Suppressor macrophage (primary cell): ENCODE measurements at places on chromosomes 13 and 19.

DNA sequence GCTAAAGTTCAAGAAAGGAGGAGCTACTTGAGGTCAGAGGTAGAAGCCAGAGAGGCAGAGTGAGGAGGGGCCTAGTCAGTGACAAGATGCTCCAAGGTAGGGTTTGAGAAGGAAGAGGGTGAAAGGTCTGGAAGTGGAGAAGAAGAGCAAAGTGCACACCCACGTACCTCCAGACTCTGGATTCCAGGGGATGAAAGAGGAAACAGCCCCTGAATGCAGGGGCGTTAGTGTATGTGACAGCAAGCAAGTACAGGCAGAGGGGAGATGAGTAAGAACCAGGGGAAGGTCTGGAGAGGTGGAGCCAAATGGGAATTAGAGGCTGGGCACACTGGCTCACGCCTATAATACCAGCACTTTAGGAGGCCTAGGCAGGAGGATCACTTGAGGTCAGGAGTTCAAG, 8.7 kb downstream of the RPS28 start:
- peak; percentile 64 for DNase-seq

GRCh38 chr19:49387936-49388372, at the start of gene KASH5:
Gene KASH5 (plus strand): TSS chr19:49388249. CDS start chr19:49390884, 2,635 bp downstream.
- peak; percentile 85 for DNase-seq

GRCh38 chr19:1087813-1088415, 7.3 kb downstream of the POLR2E start:
- DNase-seq, result peak; percentile 97

- no peak for DNase-seq
These were observed 2.5 kb upstream of the TMEM190 start for GRCh38 chr19:55373993-55374757.

DNA sequence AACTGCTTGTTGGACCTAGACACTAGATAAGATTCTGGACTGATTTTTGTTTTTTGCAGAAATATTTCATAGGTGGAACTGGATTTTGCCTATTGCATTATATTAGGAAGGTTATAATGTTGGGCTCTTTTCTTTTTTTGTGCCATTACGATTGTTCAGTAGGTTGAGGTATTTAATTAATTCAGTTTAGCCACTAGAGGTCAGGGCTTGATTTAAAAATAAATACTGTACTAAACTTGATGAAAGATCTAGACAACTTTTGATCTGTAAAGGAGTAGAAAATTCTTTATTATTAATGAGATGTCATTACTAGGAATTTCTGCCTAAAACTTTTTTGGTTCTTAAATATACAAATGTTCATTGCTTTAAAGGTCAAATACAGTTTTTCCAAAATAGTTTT, 15.2 kb upstream of the SUPT20H start:
- peak; percentile 54 for DNase-seq

- DNase-seq, result no peak
These were observed 84.4 kb downstream of the DPY19L3 start for GRCh38 chr19:32489971-32490370.

GRCh38 chr19:57047743-57048142, 72.0 kb upstream of the USP29 start:
- no peak for DNase-seq

DNA sequence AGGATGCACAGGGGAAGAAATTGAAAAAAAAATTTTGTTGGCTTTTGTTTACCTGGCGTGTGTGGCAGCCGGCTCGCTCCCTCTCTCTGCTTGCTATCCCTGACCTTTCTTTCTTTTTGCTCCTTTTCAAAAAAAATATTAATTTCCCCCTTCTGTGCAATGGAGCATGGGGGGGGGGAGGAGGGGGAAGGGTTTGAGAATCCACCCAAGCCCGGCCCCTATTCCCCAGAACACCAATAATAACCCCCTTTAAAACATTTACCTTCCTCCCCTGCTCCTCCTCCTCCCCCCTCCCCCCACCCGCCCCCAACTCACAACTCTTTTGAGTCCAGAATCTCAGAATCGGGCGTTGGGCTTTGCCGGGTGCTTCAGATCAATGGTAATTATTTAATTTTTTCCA, 28.4 kb downstream of the NFIX start:
- no peak for DNase-seq

- DNase-seq, result no peak
These were observed 457.9 kb downstream of the FOXO1 start for GRCh38 chr13:40208517-40208916.

GRCh38 chr13:51945149-51945548, 66.1 kb downstream of the ATP7B start:
- DNase-seq, result no peak

- no peak for DNase-seq
These were observed 225.4 kb downstream of the KLF12 start for GRCh38 chr13:73908809-73909208.

DNA sequence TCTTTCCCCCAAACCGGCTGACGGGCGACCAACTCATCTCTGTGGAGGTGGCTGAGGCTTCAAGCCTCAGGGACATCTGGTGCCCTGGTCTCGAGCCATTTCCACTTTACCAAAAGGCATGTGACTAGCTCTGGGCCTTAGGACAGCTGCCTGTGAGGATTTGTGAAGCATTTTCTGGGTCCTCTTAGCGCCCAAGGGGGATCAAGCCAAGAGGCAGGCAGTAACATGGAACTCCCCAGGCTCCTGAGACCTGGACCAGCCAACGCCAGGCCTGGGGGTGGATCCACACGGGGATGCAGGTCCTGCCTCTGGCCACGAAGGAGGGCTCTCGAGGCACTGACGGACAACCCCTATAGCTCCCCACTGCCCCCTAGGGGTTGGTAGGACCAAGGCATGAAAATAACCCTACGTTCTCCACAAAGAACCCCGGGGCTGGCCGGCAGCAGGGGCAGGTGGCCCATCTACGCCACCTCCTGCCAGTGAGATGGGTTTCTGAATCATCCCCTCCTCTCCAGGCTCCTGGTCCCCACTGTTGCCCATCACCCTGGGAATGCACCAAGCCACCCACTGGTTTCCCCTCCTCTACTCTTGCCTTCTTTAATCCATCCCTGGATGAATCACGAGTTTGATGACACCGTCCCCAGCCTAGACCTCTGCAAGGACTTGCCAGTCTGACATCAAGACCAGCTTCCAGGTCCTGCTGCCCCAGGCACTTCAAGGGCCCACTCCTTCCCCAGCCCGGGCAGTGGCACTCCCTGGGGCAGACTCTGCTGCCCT, 7.0 kb upstream of the MYDGF start:
- no peak for DNase-seq

GRCh38 chr13:101489643-101490405, 37.3 kb downstream of the ITGBL1 start:
- DNase-seq, result no peak

DNA sequence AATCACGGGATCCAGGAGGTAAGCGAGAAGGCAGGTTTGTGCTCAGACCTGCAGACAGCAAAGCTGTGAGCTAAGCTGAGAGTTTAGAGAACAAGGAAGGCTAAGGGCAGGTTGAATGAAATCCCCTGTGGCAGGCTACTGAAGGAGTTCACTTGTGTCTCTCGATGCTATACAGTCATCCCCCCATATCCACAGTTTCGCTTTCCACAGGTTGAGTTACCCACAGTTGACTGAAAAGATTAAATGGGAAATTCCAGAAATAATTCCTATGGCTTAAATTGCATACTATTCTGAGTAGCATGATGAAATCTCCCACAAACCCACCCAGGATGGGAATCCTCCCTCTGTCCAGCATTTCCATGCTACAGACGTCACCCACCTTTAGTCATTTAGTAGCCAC, 49.6 kb downstream of the ABCC4 start:
- no peak for DNase-seq

GRCh38 chr19:56942756-56943155, 102.2 kb upstream of the PEG3 start:
- peak; percentile 11 for DNase-seq

- DNase-seq, result no peak
These were observed 44.8 kb upstream of the FLT1 start for GRCh38 chr13:28539625-28540286.

DNA sequence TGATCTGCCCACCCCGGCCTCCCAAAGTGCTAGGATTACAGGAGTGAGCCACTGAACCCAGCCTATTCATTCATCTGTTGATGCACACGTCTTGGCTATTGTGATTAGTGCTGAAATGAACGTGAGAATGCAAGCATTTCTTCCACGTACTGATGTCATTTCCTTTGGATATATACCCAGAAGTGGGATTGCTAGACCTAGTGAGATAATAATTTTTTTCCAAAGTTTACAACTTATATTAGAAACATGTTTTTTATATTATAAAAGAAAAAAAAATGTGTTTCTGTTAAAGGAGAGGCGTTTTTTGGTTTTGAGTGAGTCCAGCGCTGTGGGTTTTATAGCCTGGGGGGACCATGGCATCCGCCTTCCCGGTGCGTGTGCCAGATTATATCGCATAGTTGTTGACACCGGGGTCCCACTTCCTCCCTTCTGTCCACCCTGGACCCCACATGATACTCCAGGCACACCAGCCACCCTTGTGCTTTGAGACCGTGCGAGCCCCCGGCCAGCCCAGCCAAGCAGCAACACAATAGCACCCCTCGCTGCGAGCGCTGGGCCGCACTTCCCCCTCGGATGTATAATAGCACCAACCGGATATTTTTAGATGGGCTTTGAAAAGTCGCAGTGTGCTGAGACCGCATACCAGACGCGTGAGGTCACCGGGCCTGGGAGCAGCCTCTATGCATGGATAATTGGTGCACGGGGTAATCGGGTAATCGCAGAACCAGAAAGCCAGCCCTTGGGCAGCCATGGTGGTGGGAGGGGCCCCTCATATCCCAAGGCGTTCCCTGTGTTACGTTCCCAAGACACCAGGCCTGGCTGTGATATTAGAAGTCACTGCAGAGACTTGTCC, 59.6 kb downstream of the MYO9B start:
- DNase-seq, result peak; percentile 91

GRCh38 chr13:98890186-98890585, 87.7 kb downstream of the DOCK9 start:
- peak; percentile 58 for DNase-seq

GRCh38 chr13:46613409-46614049, 60.6 kb downstream of the LRCH1 start:
- no peak for DNase-seq

GRCh38 chr13:32316501-32316900, 1.2 kb downstream of the BRCA2 start:
- no peak for DNase-seq

GRCh38 chr19:6693056-6693471, 23.1 kb upstream of the TNFSF14 start:
- DNase-seq, result no peak

GRCh38 chr13:23847497-23847896, 41.7 kb downstream of the MIPEP start:
- no peak for DNase-seq

DNA sequence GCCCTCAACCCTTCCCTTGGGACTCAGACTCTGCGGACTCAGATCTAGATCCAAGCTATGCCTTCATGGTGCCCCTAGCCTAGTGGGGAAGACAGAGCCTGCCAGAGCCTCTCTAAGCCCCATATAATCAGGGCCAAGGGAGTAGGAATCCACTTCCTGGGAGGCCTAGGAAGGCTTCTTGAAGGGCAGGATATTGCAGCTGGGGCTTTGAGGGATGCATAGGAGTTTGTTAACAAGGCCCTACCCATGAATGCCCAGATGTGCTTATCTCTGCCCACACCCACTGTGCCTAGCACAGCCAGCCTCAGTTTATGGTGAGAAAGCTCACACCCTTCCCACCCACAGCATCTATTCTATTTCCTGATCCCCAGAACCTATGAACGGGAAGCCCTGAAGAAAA, 11.3 kb downstream of the APBA3 start:
- no peak for DNase-seq

DNA sequence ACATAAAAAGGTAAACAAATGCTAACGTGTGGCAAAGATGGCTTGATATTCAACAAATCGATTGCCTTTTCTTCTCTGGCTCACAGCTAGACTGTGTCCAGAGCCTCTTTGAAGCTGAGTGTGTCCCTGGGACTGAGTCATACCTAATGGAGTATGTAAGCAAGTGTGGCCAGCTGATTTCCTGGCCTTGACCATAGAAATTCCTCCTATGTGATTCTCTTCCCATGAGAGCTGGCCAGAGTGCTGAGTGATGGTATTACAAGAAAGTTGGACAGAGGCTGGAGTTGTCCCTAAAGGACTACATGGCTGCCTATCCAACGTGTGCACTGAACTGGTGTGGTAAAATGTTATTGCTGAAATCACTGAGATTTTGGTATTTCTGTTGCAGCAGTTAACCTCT, 320.1 kb upstream of the SLC10A2 start:
- no peak for DNase-seq

GRCh38 chr13:83881917-83882605, at the start of gene SLITRK1:
Gene SLITRK1 (minus strand): TSS chr13:83882474. CDS start chr13:83881507, 967 bp downstream.
- DNase-seq, result peak; percentile 12

DNA sequence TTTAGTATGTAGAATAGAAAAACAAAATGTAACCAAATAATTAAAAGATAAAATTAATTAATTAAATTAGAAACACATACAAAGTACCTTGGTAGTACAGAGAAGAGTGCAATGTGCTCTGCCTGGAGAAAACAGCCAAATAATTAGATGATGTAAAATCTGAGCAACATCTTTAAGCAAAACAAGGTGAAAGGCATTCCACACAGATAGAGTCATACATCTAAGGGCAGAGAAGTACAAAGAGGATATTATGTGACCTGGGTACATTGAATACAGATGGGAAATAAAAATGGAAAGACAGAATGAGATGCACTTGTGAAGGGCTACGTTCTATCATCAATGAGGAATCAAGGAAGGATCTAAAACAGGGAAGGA, 25.2 kb upstream of the FNDC3A start:
- no peak for DNase-seq

GRCh38 chr13:48072304-48072703, 22.6 kb downstream of the MED4 start:
- no peak for DNase-seq

DNA sequence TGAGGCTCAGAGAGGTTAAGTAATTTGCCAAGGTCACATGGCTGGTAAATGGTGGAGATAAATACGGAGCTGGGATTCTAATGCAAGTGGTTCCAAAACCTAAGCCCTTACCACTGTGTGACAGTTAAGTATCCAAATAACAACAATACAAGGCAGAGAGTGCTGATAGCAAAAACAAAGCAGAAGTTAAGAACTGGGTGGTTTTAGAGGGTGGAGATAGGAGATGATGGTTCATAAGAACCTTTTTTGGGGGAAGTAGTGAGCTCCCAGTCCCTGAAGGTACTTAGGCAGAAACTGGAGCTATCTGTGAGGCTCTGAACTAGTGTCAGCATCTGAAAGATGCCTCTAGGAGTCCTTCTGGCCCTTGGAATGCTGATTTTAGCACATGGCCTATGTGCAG, 56.2 kb upstream of the UBE2L5 start:
- DNase-seq, result peak; percentile 29

- no peak for DNase-seq
These were observed 11.0 kb downstream of the ZNF333 start for GRCh38 chr19:14700711-14701375.

- DNase-seq, result no peak
These were observed 45.4 kb downstream of the ARHGAP35 start for GRCh38 chr19:46906221-46906620.

GRCh38 chr19:45102481-45102880, 9.5 kb downstream of the PPP1R37 start:
- DNase-seq, result no peak

- peak; percentile 78 for DNase-seq
These were observed 2.0 kb downstream of the OLFM2 start for GRCh38 chr19:9934132-9934950.
